ENCODE measurements at places on chromosomes 2 and 18.

GRCh38 chr2:135985826-135986393 lies 484 bp upstream of the DARS1 start:
- no peak for DNase-seq

- DNase-seq: no peak
These were observed 53.5 kb upstream of the TMEM200C start for GRCh38 chr18:5948781-5949180.

DNA sequence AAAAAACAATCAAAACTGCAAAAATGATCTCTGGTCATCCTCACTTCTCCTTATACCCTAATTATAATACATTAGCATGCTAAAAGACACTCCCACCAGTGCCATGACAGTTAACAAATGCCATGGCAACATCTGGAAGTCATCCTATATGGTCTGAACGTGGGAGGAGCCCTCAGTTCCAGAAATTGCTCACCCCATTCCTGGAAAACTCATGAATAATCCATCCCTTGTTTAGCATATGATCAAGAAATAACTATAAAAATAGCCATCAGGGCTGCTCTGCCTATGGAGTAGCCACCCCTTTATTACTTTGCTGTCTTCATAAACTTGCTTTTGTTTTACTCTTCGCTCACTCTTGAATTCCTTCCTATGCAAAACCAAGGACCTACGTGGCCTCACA lies 5.7 kb upstream of the C2orf80 start:
- DNase-seq: no peak

DNA sequence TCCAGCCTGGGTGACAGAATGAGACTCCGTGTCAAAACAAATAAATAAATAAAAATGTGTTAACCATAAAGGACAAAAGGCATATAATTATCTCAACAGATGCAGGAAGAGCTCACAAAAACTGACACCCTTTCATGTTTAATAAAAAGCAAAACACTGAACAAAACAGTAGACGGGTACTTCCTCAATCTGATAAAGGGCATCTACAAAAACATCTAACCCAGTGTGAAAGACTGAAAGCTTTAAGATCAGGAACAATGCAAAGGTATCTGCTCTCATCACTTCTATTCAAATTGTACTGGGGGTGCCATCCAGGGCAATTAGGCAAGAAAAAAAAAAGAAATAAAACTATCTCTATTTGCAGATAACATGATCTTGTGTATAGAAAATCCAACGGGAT lies 11.7 kb upstream of the NCL start:
- no peak for DNase-seq

- DNase-seq: no peak
These were observed 278.4 kb downstream of the RDH14 start for GRCh38 chr2:18282026-18282425.

DNA sequence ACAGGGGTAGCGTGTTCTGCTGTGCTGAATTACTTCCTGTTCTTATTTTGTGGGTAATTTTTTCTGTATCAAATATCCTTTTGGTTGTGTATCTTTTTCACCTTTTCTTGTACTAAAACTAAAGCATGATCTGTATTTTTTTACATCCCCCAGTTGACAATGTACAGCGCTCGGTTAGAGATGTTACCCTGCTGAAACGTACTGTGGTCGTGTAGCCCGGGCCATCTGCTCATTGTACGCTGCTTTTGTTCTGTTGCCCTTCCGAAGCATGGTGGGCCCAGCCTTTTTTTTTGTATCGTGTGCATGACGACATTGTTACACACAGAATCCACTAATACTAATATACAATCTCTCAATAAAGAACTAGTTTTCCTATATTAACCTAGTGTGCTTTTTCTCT lies 233.1 kb downstream of the HAUS1 start:
- no peak for DNase-seq

DNA sequence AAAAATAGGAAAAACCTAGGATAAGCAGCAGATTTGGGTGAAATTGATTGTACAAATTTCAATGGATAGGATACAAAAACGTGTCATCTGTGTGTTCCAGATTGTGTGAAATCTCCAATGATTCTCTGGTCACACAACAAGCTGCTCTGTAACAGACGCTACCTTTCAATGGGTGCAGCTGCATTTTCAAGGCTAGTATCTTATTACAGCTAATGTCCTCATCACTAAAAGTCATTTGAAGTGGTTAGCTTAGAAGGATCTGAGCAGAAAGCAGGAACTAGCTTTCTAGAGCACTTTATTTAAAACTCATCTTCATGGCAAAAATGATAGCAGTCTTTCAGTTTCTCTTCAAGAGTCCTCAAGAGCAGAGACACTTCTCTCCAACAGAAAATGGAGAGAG lies 364.6 kb downstream of the LRP1B start:
- no peak for DNase-seq

GRCh38 chr2:30480703-30481322 lies 33.8 kb downstream of the LCLAT1 start:
- DNase-seq: no peak

DNA sequence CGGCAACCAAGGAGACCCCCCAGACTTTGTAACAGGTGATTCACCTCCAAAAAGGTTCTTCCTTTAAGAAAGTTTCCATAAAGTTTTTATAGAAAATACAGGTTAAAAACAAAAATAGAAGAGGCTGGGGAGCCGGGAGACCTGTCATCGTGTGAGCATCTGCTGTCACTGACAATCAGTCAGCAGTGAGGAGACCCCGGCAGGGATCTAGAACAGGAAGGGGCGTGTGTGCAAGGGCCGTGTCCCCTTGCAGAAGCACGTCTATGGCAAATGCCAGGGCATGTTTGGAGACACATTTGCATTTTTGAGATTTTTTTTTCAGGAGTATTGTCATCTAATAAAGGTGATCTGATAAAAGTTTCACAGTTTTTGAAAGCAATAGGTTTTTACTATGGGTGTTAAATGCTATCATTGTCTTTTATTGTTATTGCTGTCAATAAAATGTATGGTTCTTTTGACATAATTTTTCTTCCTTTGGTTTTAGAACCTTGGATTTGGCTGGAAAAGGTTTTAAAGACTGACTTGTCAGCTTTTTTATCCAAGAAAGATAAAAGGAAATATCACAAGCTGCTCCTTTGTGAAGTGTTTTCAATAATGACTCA lies 52.1 kb downstream of the MTCL1 start:
- DNase-seq: no peak

All from NCI-H748 treated with DMSO at 0.1 percent for 48 hours (cell line).